Calu3 (cell line): ENCODE measurements at places on chromosomes 3 and 15. TPM values are rescaled to one million over a fixed set of nuclear protein-coding genes. Genes with fewer than 3 reads are reported as not detected.
A peak's percentile ranks its signal among the peaks of the same experiment; 100 is the strongest.

SCAMP5 gene
- total RNA-seq = 10.7 and 13.6 TPM in 2 replicates

DNA sequence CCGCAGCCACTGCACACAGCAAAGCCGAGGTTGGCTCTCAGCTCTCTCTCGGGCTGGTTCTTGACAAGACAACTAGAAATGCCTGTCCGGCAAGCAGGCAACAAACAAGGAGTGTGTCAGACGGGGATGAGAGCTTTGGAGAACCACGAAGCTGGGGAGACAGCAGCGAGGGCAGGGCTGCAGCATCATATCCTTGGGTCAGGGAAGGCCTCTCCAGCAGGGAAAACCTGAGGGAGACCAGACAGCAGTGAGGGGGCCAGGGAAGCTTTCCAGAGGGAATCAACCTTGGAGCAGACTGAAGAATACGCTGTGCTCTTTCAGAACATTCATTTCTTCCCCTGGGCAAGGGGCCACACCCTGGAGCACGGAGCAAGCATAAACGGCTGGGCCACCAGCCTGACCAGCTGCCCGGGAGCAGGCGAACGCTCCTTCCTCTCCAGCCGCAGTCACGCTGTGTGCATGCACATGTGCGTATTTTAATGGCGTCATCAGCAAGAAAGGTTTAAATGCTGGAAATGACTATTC is 58.7 kb downstream of the CHSY1 start:
- DNase-seq = no peak
- no peak overlapping the region for H3K4me3 ChIP-seq
- H3K27me3 ChIP-seq = no peaks in the 10 kb centered on the region
- no peaks in the 10 kb centered on the region for H3K36me3 ChIP-seq

- no peaks in the 10 kb centered on the region for H3K36me3 ChIP-seq
- no peak overlapping the region for H3K4me3 ChIP-seq
- peak; percentile 79 for DNase-seq
- H3K27me3 ChIP-seq = no peaks in the 10 kb centered on the region
- no peak overlapping the region for H3K27ac ChIP-seq
Observed at GRCh38 chr3:30768703-30769550, 125.5 kb downstream of the GADL1 start.

DNA sequence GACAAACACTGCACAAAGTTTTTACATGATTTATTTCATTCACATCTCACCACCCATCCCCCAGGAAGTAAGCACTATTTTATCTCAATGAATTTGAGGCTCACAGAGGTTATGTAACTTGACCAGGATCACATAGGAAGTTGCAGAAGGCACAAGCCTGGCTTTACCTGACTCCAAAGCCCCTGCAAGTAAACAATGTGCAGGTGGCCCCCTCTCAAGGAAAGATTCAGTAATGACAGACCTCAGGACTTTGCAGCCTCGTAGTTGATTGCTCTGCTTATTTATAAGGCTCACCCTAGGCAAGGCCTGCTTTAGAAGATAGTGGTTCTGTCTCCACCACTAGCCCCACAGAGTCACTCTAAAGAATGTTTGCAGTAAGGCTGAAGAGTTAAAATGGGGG is 79.8 kb upstream of the MDFIC2 start:
- H3K4me1 ChIP-seq = no peaks in the 10 kb centered on the region
- H3K27ac ChIP-seq = no peak overlapping the region
- H3K36me3 ChIP-seq = no peaks in the 10 kb centered on the region
- DNase-seq = no peak
